Stimulated activated CD4-positive, alpha-beta T cell treated with anti-CD3 and anti-CD28 coated beads, Interleukin-15, amount 100 ng/mL, for 1 hour (primary cell): ENCODE measurements at places on chromosomes 3 and 15.

DNA sequence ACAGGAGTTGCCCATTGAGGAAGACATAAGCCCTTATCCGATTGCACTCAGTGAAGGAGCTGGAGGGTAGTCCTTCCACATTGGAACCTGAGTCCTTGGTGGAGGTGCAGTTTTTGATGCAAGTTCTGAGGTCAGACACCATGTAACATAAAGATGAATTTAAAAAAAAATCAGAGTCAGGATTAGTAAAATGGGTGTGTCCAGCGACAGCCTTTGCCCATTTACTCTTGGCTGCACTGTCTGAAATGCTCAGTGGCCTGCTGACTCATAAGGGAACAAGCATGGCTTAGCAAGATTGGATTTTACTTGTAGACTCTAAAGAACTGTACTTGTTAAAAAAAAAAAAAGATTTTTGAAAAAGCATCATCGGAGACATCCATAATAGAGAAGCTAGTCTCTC is 241.1 kb upstream of the TOPAZ1 start:
- DNase-seq = no peak

- DNase-seq = no peak
Observed at GRCh38 chr3:120119846-120120510, 25.7 kb upstream of the GSK3B start.

DNA sequence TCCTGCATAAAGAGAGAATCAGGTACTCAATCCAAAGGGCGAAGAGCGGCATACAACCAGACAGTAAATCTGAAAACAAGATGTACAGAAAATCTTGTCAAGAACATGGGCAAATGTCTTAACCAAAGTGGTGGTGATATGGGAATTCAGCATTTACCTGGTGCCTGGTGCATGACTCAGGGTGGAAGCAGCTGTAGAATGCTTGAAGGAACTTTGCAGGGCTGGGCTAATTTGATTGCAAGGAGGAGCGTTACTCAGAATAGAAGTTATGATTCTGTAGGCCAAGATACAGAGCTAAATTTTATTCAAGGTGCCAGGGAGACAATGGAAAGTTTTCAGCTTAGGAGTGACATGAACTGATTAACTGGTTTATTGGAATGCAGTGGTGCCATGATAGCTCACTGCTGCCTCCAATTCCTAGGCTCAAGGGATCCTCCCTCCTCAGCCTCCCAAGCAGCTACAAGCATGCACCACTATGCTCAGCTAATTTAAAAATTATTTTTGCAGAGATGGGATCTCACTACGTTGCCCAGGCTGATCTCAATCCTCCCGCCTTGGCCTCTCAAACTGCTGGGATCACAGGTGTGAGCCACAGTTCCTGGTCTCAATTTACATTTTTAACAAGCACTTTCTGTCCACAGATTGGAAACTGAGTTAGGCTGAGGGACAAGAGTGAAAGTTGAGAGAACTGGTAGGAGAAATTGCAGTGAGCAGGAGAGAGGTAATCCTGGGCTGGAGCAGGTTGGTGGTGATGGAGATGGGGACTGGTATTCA is 91.5 kb upstream of the TBC1D5 start:
- DNase-seq = no peak

- DNase-seq = no peak
Observed at GRCh38 chr15:65641768-65642475, 20.2 kb downstream of the SLC24A1 start.

DNA sequence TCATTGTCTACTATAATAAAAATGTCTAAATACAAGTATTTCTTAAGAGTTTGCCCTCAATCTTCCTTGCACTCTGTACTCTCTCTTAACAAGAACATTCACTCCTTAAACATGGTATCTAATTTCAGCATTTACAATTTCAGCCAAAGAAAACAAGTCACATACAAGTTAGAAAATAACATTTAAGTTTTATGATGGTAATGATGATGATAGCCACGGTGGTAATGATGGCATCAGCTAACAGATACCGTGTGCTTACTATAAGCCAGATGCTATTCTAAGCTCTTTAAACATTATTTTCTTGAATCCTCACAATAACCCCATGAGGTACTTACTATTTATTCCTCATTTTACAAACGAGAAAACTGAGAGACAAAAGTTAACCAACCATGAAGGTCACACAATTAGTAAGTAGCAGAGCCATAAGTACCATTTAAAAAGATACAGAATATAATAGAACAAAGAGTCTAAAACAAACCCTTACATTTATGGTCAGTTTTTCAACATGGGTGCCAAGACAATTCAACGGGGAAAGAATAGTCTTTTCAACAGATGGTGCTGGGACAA is 7.4 kb downstream of the SPICE1 start:
- DNase-seq = no peak

GRCh38 chr3:188792793-188793192 is 379.0 kb upstream of the TPRG1 start:
- DNase-seq = no peak

DNA sequence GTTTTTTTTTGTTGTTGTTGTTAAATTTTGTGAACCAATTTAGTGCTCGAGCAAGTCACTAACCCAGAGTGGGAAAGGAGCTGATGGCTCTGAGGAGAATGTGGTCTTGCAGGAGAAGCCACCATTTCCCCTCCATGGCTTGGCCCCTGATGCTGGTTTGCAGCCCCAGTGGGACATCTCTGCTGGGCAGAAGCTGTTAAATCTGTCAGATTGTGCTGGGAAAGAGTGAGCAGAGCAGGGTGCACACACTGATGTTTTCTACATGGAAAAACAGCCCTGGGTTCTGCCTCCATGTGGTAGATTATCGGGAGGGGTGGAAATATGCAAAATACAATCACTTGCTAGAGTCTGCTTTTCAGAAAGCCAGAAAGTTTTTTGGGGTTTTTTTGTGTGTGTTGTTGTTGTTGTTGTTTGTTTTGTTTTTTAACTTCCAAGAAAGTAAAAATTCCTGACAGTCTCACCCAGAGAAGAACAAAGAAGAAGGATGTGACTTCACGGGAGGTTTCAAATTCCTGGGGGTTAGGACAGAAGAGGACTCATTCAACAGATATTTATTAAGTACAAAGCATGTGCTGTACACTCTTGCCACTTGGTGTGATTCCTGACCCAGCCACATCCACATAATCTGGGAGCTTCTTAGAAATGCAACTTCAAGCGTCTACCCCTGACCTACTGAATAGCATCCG is 133.7 kb downstream of the FOXB1 start:
- DNase-seq = no peak

DNA sequence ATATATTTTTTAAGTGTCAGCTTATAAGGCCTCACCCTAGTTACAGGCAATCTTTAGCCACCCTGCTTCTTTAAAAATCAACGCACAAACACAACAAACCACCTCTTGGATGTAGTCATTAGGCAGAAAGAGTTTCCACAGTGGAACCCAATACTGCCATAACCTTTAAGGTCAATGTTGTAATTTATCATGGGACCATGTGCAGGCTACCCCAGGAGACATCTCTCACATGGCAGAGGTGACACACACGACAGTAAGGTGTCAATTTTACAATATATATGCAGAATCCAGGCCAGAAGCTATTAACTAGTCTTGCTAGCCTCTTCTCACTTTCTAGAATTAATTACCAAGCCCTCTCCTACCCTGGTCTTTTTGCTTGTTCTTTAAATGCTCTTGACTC is 336.5 kb downstream of the MAGI1 start:
- DNase-seq = no peak

DNA sequence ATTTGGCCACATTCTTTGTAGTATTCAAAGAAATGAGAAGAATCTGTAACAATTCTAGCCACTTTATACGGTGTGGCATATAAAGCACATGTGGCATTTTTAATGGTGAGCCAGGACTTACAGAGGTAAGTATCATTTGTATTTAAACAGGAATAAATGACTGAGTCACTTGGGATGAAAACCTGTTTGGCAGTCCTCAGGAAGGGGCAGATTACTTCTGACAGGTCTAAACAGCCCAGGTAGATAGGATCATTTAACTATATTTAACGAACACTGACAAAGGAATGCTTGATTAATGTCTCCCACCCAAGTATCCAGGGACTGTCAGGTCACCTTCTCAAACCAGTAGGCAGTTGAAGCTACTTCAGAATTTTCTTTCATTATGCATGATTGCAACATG is 241.5 kb upstream of the SATB1 start:
- no peak for DNase-seq

DNA sequence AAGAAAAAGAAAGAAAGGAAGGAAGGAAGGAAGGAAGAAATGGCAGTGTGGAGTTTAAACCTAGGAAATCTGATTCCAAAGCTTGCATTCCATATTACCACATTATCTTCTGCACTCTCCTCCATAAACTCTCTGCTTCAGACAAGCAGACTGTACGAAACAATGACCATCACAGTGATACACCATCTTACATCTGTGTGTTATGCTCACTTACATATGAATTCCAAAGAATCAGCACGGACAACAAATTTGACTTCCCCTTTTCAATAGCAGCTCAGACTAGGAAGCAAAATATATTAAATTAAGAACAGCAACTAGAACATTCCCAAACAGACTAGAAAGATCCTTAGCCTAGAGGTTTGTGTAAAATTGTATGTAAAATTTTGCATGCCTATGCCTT is 18.0 kb upstream of the PPM1L start:
- no peak for DNase-seq

- DNase-seq = no peak
Observed at GRCh38 chr15:53658255-53658654, 101.2 kb downstream of the WDR72 start.

GRCh38 chr15:32053719-32054118 is 23.4 kb downstream of the CHRNA7 start:
- no peak for DNase-seq

- DNase-seq = no peak
Observed at GRCh38 chr3:35492841-35493240, 146.5 kb upstream of the ARPP21 start.

- no peak for DNase-seq
Observed at GRCh38 chr15:95772982-95773381, 557.5 kb upstream of the NR2F2 start.

GRCh38 chr3:61443886-61444285 is 117.5 kb upstream of the PTPRG start:
- DNase-seq = no peak
